Thoracic aorta (tissue), 2 donors: ENCODE measurements at places on chromosomes 1 and 21.

GRCh38 chr1:69671363-69672010 lies 103.8 kb downstream of the LRRC7 start:
- DNase-seq, result no peak

- peak; percentile 54 for DNase-seq
These were observed 3.6 kb upstream of the RASSF5 start for GRCh38 chr1:206503591-206504362.

DNA sequence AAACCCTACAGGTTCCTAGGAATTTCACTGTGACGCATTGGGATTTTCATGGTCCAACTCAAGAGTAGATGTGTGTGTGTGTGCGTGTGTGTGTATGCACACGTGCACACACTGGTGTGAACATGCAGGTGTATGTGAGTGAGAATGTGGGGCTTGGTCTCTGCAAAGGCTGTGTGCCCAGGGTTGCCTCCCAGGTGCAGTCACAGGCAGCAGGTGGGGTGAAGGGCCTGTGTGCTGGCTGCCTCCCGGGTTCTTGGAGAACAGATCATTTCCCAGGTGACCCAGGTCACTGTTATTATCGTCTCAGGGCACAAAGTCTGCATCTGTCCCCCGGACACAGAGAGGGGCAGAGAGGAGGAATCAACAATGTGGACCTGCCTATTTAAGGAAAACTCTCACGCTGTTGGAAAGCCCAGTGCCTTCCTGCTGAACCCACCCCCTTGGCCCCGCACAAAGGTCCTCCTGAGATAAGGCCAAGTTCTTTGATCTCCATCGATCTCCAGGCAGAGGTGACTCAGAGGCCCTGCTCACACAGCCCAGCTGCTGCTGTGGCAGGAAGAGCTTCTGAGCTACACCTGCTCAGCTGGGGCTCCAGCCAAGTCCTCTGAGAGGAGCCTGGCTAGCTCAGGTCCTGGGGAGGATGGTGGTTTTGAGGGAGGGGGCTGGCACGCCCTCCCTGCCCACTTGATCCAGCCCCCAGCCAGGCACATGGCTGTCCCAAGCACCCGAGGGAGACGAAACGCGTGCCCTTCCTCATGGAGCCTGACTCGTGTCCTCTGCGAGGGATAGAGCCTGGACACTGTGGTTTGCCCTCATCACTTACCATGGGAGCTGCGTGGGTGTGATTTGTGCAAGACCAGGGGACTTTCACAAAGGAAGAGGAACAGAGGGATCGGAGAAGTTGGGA lies 134.0 kb upstream of the ARHGEF16 start:
- no peak for DNase-seq

DNA sequence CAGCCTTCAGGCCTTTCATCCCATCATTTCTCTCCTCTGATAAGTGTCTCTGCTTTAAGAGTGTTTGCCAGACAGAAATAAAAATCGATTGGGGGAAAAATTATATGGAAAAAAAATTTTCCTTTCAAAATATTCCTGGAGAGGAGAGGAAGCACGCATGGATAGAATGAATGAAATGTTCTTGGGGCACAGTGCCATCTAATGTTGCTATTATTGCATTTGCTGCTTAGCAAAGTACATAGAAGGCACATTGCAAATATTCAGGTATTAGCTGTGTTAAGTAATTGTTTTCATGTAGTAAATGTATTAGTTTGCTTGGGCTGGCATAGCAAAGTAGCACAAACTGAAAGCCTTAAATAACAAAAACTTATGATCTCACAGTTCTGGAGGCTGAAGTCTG lies 18.1 kb downstream of the B3GALT5 start:
- DNase-seq, result no peak

GRCh38 chr1:175737451-175737850 lies 5.9 kb downstream of the TNR start:
- no peak for DNase-seq

DNA sequence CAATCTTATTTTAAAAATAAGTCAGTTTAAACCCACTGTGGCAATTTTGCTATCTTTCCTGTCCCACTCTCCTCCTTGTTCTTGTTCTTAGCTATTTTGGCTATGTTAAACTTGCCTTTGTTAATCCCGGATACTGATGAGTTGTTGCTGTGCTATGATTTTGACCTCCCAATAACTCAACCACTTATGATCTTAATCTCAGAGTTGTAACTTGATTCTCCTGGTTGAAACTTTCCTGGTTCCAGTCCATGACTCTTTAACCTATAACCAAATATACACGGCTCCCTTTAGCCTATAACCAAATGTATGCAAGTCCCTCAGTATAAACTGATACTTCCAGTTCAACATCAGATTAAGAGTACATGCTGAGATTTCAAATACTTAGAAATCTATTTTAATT lies 15.6 kb upstream of the ACADM start:
- no peak for DNase-seq
